ENCODE measurements at places on chromosomes 13 and 19. TPM values are rescaled to one million over a fixed set of nuclear protein-coding genes. Genes with fewer than 3 reads are reported as not detected.

KIR3DL2 gene
- total RNA-seq, result not detected

APOC4 gene
- not detected for total RNA-seq

PBX4 gene
- total RNA-seq, result 0.46 TPM

LHB gene
- not detected for total RNA-seq

FRY gene
- total RNA-seq, result 2.0 TPM

FCER2 gene
- total RNA-seq, result not detected

DNA sequence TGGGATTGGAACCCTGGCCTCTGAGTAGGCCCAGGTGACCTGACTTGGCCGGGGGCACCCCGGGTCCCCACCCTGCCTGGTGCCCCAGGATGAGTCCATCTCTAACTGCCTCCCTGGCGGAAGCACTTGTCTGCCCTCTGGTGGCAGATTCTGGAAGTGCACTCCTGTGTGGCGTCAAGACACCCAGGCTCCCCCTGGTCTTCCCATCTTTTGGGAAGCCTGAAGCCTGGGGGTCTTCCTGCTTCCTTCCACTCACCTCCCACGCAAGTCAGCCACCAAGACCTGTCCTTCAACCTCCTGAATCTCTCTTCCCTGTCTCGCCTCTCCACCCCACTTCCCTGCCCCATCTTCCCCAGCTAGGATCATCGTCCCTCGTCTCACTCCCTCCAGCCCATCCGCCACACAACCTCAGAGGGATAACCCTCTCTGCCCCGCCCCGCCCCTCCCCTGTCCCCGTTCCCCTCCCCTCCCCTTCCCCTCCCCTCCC, 7.4 kb downstream of the RABAC1 start:
- H3K27ac ChIP-seq, result no peak overlapping the region
- DNase-seq, result peak; percentile 93
- H3K4me1 ChIP-seq, result peaks cover 3% of the 10 kb centered on the region
- no peaks in the 10 kb centered on the region for H3K27me3 ChIP-seq
- H3K4me3 ChIP-seq, result peak overlapping the region; percentile 43

DNA sequence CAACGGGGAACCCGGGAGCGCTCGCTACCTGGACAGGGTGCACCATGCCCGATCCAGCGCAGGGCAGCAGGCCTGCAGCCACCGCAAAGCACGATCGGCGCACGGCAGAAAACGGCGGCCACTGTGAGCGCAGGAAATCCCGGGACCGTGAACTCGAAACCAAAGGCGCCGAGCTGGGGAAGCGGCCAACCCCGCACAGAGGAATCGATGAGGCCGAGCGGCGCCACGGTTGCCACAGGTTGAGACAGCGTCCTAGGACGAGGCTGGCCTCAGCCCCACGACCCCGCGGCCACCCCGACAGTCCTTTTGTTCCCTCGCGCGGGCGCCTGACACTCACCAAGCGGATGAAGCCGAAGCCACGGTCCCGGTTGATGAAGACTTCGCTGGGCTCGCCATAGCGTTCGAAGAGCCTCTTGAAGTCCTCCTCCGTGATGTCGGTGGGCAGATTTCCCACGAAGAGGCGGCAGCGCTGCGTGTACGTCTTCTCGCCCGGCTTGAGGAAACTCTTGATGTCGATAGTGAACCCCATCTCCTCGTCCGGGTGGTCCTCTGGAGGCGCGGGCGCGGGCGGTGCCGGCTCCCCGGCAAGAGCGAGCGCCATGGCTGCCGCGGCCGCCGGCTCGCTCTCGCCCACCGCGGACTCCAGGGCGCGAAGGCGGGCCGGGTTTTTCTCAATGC, 557 bp downstream of the PSPC1 start:
- peak overlapping the region; percentile 96 for H3K4me3 ChIP-seq
- peak overlapping the region; percentile 99 for H3K27ac ChIP-seq
- DNase-seq, result peak; percentile 87
- H3K27me3 ChIP-seq, result no peaks in the 10 kb centered on the region

DNA sequence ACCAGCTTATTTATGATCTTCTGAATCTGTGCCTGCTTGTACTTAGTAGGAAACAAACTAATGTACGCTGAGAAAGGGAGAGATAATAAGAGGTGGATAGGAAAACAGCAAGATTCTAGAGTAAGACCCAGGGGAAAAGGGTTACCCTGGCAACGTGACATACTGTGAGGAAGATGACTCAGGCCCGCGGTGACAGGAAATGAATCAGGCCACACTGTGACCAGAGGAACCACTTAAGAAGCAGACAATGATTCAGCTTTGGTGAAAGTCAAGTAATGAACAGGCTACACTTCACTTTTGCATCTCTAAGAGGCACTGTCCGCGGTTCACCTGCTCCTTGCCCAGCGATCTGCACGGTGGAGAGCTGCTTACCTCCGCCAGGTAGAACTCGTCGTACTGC, 158.2 kb downstream of the NALCN start:
- H3K27ac ChIP-seq, result peak overlapping the region; percentile 50
- no peaks in the 10 kb centered on the region for H3K27me3 ChIP-seq
- H3K4me3 ChIP-seq, result no peak overlapping the region
- no peak for DNase-seq

- no peak for DNase-seq
- H3K27me3 ChIP-seq, result no peaks in the 10 kb centered on the region
- peaks cover 11% of the 10 kb centered on the region for H3K36me3 ChIP-seq
Observed at GRCh38 chr13:100100115-100100879, 11.4 kb downstream of the PCCA start.

DNA sequence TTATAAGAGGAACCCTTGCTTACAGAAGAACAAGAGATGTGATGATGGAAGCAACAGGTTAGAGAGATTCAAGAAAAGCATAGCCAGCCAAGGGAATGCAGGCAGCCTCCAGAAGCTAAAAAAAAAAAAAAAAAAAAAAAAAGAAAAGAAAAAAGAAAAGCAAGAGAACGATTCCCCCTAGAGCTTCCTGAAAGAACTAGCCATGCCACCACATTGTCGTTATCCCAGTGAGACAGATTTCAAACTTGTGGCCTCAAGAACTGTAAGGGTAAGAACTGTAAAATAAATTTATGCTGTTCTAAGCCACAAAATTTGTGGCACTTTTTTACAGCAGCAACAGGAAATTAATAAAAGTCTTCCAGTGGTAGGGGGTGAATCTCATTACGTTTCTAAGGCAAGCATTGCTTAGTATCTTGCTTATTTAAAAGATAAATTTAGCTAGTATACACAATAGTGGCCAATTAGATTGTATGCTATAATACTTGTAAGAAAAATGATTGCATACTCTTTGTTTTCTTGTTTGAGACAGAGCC, 21.8 kb downstream of the RFXAP start:
- no peaks in the 10 kb centered on the region for H3K36me3 ChIP-seq
- no peak for DNase-seq
- H3K27me3 ChIP-seq, result no peaks in the 10 kb centered on the region
- no peaks in the 10 kb centered on the region for H3K4me1 ChIP-seq

DNA sequence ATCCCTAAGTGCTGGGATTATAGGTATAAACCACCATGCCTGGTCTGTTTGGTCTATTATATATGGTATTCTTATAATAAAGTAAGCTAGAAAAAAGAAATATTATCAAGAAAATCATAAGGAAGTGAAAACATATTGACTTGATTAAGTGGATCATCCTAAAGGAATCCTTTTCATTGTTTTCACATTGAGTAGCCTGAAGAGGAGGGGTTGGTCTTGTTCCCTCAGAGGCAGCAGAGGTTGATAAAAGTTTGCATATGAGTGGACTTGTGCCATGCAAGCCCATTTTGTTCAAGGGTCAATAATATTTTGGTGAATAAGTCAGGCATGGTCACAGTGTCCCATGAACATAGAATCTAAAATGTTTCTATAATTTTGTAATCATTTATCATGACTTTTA, 52.7 kb downstream of the ZNF627 start:
- H3K36me3 ChIP-seq, result peaks cover 25% of the 10 kb centered on the region
- no peak overlapping the region for H3K4me3 ChIP-seq
- no peaks in the 10 kb centered on the region for H3K4me1 ChIP-seq
- no peak for DNase-seq
- H3K27ac ChIP-seq, result no peak overlapping the region

DNA sequence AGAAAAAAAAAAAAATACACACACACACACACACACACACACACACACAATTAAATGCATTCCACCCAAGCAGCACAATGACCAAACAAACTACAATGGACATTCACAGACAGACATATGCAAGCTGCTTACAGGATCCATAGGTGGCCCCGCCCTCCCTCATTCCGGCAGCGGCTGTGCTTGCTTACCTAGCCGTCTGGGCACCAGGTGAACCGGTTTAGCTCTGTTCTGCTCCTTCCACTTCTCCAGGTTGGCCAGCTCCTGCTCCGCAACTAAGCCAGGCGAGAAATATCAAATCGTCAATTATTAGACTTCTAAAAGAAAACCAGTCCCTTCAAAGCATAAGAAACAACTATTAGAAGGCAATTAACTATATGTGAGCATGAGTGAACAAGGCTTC, 23.1 kb downstream of the EPSTI1 start:
- peaks cover 45% of the 10 kb centered on the region for H3K4me1 ChIP-seq
- H3K4me3 ChIP-seq, result no peak overlapping the region
- no peaks in the 10 kb centered on the region for H3K27me3 ChIP-seq
- H3K36me3 ChIP-seq, result no peaks in the 10 kb centered on the region

GRCh38 chr19:488505-489417, 7.5 kb upstream of the MADCAM1 start:
- H3K4me3 ChIP-seq, result peak overlapping the region; percentile 80
- no peaks in the 10 kb centered on the region for H3K36me3 ChIP-seq
- H3K4me1 ChIP-seq, result peaks cover 26% of the 10 kb centered on the region

DNA sequence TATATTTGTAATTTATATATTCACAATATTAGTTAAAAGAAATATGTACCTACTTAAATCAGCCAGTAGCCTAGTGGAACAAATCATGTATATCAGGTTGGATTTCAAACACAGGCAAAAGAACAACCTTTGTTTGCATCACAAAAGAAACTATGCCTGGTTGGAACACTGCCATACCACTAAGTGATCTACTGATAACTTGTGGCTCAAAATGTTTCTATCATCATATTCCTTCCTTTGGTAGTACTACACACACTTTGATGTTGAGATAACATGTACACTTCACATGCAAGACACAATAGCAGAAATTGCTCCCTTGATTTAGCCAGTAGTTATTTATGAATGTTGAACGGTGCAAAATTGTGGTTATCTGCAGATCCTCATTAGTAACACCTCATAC, 146.0 kb upstream of the GPC6 start:
- H3K27ac ChIP-seq, result no peak overlapping the region
- H3K36me3 ChIP-seq, result no peaks in the 10 kb centered on the region

- peaks cover 45% of the 10 kb centered on the region for H3K27me3 ChIP-seq
- DNase-seq, result no peak
- peak overlapping the region; percentile 96 for H3K4me3 ChIP-seq
Observed at GRCh38 chr13:35479038-35479492, 2.6 kb upstream of the MAB21L1 start.

GRCh38 chr19:31674503-31675192, 325.4 kb upstream of the TSHZ3 start:
- H3K27ac ChIP-seq, result peak overlapping the region; percentile 6
- H3K4me3 ChIP-seq, result peak overlapping the region; percentile 7
- H3K4me1 ChIP-seq, result peaks cover 11% of the 10 kb centered on the region
- H3K27me3 ChIP-seq, result no peaks in the 10 kb centered on the region

- H3K4me1 ChIP-seq, result no peaks in the 10 kb centered on the region
- no peaks in the 10 kb centered on the region for H3K36me3 ChIP-seq
- H3K4me3 ChIP-seq, result no peak overlapping the region
- H3K27ac ChIP-seq, result no peak overlapping the region
Observed at GRCh38 chr13:73096638-73097037, 37.8 kb downstream of the KLF5 start.

DNA sequence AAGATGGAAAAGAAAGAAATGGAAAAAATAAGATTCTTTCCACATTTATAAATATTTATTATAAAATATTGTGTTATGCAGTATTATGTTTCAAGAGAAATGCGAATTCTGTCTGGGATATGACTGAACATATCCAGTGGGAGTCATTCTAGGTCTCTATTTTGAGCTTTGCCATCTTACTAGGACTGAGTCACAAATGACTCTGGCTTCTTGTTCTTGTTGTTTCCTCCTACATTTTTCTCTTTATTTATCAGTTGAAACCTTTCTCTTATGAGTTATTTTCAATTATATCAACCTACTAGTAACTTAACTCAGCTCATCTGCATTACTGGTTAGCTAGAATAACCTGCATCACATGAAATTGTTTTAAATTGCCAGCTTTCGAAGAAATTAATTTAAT, 1247.3 kb downstream of the SLITRK1 start:
- no peaks in the 10 kb centered on the region for H3K36me3 ChIP-seq
- H3K4me3 ChIP-seq, result no peak overlapping the region
- H3K4me1 ChIP-seq, result no peaks in the 10 kb centered on the region
- no peak for DNase-seq
- no peak overlapping the region for H3K27ac ChIP-seq

DNA sequence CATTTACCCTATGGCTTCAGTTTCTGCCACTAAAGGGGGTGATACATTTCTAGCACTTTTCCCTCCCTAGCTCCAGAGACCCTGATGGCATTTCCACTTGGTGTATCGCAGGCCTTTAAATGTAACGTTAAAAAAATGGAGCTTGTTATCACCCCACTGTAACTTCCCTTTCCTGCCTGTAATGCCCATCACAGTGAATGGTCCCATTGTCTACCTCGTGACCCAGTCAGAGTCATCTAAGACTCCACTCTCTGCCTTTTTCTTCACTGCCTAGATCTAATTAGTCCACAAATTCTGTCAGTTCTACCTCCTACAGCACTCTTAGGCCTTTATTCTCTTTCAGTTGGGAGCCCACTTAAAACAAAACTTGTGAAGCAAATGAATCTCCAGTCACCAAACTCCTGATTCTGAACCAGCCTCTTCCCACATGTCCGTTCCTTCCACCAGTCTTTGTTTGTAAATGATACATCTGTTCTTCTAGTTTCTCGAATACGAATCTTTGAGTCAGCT, 64.8 kb downstream of the NHLRC3 start:
- no peaks in the 10 kb centered on the region for H3K4me1 ChIP-seq
- no peak for DNase-seq
- H3K4me3 ChIP-seq, result no peak overlapping the region
- H3K27me3 ChIP-seq, result peaks cover 43% of the 10 kb centered on the region

- no peak overlapping the region for H3K4me3 ChIP-seq
- no peak for DNase-seq
- peaks cover 7% of the 10 kb centered on the region for H3K4me1 ChIP-seq
- no peaks in the 10 kb centered on the region for H3K27me3 ChIP-seq
Observed at GRCh38 chr19:16035601-16036297, 40.5 kb upstream of the TPM4 start.

DNA sequence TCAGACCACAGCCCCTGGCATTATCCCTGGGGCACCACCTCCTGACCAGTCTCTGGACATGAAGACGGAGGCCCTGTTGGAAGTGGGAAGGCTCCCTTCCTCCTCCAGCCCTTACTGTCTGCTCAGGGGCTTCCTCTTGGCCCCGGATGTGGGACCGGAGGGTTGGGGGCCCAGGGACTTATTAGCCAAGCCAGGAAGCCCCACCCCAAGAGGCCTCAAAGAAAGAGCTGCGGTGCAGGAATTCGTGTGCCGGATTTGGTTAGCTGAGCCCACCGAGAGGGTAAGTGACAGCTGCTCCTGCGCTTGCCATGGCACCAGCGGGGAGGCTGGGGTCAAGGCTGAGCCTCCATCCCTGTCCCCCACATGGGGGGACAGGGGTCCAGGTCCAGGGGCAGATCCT, at the start of gene RETN:
RETN (plus strand) TSS at position 208 of the 400 bp plus-strand sequence. CDS start 278 bp downstream, outside the sequence.
- H3K27ac ChIP-seq, result no peak within 1 kb of the TSS
- DNase-seq, result no peak
- peaks cover 8% of the 10 kb centered on the region for H3K4me1 ChIP-seq
- no peaks in the 10 kb centered on the region for H3K36me3 ChIP-seq
- H3K4me3 ChIP-seq, result no peak within 1 kb of the TSS
- H3K27me3 ChIP-seq, result peaks cover 20% of the 10 kb centered on the region

- H3K36me3 ChIP-seq, result peaks cover 4% of the 10 kb centered on the region
- peaks cover 51% of the 10 kb centered on the region for H3K4me1 ChIP-seq
- H3K27me3 ChIP-seq, result no peaks in the 10 kb centered on the region
- H3K27ac ChIP-seq, result peak within 1 kb of the TSS; percentile 95
- peak within 1 kb of the TSS; percentile 97 for H3K4me3 ChIP-seq
Observed at GRCh38 chr19:45404557-45405434, at the start of gene PPP1R13L. PPP1R13L (minus strand) TSS chr19:45405069; CDS start chr19:45398318, 6,751 bp downstream.

- DNase-seq, result no peak
- H3K4me3 ChIP-seq, result no peak overlapping the region
Observed at GRCh38 chr13:74204602-74205312, 70.6 kb upstream of the KLF12 start.
